ENCODE measurements at places on chromosomes 5 and 9.

- ATAC-seq: no peak
These were observed 7.5 kb downstream of the ALDH1A1 start for GRCh38 chr9:72945391-72945790.

GRCh38 chr5:54794135-54794975 lies 191.0 kb downstream of the ESM1 start:
- no peak for ATAC-seq

DNA sequence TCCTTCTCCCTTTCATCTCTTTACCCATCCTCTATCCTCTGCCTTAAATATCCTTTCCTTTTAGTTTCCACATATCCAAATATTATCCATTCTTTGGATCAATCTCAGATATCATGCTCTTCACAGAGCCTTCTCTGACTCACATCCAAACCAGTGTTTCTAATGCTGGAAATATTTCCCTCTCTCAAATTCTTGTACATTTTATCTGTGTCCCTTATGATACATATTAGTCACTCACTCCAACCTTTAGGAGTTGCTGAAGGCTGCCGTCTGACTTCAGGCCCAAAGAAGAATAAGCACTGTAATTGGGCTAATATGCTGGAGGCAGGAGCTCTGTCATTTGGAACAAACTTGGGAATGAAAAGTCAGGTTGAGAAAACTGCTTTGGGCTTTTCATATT lies 156.4 kb upstream of the RUSC2 start:
- ATAC-seq: no peak

DNA sequence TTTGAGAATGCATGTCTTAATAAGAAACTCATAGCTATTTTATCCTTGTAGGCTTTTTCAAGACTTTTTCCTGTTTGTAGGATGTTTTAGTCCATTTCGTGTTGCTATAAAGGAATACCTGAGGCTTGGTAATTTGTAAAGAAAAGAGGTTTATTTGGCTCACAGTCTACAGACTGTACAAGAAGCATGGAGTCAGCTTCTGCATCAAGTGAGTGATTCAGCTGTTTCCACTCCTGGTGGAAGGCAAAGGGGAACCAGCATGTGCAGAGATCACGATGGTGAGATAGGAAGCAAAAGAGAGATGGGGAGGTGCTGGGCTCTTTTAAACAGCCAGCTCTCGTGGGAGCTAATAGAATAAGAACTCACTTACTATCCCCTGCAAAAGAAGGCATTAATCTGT lies 177.3 kb downstream of the ALDH1A1 start:
- ATAC-seq: no peak

GRCh38 chr9:122261469-122261881 lies 3.2 kb downstream of the RBM18 start:
- ATAC-seq: no peak

DNA sequence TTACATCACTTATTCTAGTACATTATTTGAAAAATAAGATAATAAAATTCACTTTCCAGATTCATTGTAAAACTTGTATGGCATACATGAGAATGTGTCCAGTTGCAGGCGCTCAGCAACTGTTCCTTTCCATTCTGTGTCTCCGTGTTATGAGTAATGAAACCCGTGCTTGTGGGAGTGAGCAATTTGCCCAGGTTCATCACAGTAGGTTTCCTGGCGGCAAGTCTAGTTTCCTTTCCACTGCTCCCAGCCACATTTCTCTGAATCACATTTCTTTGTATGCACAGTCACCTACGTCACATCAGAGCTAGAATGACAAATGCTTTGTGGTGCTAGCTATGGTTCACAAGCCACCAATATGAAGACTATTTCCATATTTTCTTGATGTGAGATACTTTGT lies 39.9 kb downstream of the MOCS2 start:
- ATAC-seq: peak; percentile 98

DNA sequence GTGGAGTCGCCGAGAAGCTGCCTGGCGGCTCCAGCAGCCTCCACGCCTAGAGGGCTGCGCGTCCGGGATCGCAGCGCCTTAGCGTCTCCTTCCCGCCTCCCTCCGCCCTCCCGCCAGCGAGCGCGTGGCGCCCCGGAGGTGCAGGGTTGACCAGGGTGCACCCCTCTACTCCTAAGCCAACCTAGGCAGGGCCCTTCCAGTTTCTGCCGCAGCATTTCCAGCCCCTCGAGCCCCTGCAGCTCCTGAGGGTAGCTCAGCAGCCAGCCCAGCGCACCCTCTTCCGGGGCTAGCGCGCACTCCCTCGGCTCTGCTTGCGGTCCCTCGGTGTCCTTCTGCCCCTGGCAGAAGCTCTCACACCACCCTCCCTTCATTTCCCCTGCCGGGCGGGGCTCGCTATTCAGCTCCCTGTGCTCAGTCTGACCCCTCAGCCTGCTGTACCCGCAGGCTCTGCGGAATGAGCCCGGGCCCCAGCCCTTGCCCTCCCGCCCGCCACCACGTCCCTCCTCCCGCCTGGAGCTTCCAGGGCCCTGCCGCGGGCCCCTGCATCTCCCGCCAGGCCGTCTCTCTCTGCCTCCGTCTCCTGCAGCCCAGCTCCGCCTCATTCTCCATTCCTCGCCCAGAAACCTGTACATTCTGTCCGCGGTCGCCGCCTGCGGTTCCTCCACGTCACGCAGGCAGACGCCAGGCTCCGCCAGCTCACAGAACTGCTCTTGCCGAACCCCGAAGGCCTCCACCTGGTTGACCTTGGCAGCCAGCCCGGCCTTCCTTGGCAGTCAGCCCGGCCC lies 61.8 kb downstream of the SPATA31C2 start:
- peak; percentile 61 for ATAC-seq

DNA sequence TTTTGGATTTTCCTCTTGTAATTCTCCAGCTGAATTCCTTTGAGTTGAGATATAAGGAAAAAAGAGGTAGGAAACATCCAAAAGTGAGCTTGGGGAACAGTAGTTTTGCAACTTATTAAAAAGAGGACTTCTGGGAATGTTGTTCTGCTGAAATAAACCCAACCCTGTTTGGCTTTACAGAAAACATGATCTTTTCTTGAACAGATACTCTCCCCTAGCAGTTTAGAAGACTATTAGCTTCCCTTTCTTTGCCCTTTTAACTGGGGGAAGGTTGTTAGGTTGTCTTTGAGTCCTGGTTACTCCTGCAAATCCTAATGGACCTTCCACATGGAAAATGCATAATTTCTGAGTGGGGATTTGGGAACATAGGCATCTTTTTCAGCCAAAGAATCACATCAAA lies 168.7 kb upstream of the RPS23 start:
- no peak for ATAC-seq

All from activated CD4-positive, CD25-positive, alpha-beta regulatory T cell treated with anti-CD3 and anti-CD28 coated beads, Interleukin-2, amount 50 U/mL, for 24 hours (primary cell).